Stimulated activated CD8-positive, alpha-beta memory T cell treated with anti-CD3 and anti-CD28 coated beads, Interleukin-4, amount 100 ng/mL, for 1 hour (primary cell): ENCODE measurements at places on chromosomes 2 and 18.

DNA sequence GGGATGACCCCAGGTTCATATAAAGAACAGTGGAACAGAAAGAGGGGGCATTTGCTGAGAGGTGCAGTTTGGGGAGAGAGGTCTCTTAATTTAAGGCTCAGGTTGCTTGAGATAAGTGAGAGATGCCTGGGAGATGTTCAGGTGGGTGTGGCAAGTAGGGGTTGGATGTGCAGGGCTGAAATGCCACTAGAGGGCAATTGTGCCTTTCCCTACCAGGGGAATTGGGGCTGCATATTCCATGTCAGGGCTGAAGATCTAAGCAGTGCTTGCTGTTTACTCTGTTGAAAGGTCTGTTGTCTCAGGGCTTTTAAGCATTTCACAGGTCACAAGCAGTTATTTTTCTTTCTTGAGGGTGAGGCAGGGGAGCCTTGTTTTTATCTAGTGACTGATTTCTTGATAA is 7.8 kb downstream of the CCDC85A start:
- DNase-seq = no peak

- DNase-seq = no peak
These were observed 167.8 kb downstream of the NUP35 start for GRCh38 chr2:183292028-183292427.

GRCh38 chr2:203484266-203485112 is 50.6 kb downstream of the RAPH1 start:
- DNase-seq = no peak

GRCh38 chr18:9322744-9323143 is 11.8 kb upstream of the TWSG1 start:
- no peak for DNase-seq

DNA sequence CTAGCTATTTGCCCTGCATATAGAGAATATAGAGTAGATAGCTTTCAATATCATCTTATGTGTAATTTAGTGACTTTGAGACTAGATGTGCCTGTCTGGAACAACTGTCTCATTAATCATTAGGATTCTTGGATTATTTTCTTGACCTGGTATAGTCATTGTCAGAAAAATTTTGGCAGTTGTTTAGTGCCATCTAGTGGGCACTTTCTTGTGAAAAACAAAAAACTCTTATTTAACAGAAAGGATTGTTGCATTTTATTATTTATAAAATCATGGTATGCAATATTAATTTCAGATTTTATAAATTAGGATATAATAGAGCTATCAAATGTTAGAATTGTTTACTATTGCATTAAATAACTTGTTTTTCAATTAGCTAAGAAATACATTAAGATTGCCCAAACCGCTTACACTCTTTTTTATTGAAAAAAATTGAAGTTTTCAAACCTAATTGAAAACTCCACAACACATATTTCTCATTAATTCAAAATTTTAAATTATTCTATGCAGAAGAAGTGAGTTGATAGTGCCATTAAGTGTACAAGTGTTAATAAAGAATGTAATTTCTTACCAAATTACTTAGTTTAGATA is 80.3 kb downstream of the DYNAP start:
- DNase-seq = no peak

GRCh38 chr2:230695551-230695950 is 17.1 kb upstream of the CAB39 start:
- DNase-seq = no peak

DNA sequence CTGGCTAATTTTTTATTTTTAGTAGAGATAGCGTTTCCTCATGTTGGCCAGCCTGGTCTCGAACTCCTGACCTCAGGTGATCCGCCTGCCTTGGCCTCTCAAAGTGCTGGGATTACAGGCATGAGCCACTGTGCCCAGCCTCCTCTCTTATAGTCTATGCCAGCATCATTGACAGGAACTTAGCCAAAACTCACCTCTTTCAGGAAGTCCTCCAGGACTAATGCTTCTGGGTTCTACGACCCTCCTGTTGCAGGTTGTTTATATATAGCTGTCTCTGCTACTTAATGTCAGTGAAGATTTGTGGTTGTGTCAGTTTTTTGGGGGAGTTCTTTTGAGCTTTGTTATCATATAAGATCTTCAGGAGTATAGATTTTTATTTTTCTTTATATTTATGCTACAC is 112.1 kb upstream of the CDC42EP3 start:
- DNase-seq = no peak

DNA sequence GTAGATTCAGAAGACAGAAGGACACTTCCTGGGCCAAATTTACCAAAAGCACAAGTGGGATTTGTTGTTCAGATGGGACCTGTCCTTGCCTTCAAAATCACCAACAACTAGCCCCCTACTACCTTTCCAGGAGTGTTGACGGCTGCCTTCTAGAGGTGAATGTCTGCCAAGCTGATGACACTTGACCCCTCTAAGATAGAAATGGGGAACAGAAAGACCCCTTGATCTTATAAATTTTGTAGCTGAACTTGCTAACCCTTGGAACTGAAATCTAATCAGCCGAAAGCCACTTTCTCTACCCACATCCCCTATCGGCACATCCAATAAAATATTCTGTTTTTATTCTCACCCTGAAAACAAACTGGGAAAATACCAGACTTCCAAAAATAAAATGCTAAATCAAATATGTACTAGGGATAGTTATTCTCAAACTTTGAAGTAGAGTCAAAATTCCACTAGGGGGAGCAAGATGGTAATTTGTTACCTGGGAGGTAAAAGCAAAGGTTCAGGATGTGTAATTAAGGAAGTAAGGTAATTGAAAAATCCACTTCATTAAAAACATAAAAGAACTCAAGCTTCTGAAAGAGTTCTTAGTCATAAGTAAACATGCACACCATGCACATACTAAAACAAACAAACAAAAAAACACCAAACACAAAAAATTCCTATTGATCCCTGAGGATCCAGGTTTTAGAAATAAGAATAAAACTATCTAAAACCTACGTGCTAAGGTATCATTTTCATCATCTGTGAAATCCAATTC is 119.2 kb downstream of the ANKRD44 start:
- DNase-seq = no peak

- DNase-seq = no peak
These were observed 48.0 kb downstream of the CDK15 start for GRCh38 chr2:201854221-201854801.

DNA sequence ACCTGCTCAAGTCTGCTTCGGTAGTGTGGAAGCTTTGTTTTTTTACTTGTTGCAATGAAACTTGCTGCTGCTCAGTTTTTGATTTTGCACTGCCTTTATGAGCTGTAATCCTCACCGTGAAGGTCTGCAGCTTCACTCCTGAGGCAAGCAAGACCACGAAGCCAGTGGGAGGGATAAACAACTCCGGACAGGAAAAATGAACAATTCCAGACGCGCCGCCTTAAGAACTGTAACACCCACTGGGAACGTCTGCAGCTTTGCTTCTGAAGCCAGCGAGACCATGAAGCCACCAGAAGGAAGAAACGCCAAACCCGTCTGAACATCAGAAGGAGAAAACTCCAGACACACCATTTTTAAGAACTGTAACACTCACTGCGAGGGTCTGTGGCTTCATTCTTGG is 245.7 kb upstream of the REG3G start:
- no peak for DNase-seq

- no peak for DNase-seq
These were observed 61.3 kb upstream of the CSRNP3 start for GRCh38 chr2:165408186-165408585.

DNA sequence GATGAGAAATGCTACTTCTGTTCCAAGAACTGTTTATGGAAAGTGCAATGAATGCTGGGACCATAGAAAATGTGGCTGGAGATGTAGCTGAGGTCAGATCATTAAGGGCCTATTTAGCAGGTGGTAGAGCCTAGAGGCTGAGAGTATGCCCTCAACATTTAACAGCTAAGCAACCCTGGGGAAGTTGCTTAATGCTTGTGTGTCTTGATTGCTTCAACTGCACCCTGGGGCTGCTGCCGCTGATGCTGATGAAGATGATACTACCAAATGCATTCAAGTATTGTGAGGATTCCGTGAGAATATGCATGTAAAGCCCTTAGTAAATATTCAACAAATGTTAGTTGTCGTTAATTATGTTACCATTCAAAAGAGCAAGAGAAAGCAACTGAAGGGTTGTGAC is 273.2 kb downstream of the BCL11A start:
- DNase-seq = no peak
